ENCODE measurements at places on chromosomes 2 and 18.

- DNase-seq, result peak; percentile 37
These were observed 1.6 kb upstream of the ALKAL2 start for GRCh38 chr2:289362-290089.

GRCh38 chr18:23143016-23143814 lies 7.9 kb downstream of the CABLES1 start:
- no peak for DNase-seq

GRCh38 chr2:39512941-39513340 lies 75.9 kb upstream of the MAP4K3 start:
- peak; percentile 12 for DNase-seq

- no peak for DNase-seq
These were observed 205.5 kb downstream of the RPIA start for GRCh38 chr2:88896971-88897370.

- DNase-seq, result no peak
These were observed 373.9 kb upstream of the KCNJ3 start for GRCh38 chr2:154324601-154325000.

DNA sequence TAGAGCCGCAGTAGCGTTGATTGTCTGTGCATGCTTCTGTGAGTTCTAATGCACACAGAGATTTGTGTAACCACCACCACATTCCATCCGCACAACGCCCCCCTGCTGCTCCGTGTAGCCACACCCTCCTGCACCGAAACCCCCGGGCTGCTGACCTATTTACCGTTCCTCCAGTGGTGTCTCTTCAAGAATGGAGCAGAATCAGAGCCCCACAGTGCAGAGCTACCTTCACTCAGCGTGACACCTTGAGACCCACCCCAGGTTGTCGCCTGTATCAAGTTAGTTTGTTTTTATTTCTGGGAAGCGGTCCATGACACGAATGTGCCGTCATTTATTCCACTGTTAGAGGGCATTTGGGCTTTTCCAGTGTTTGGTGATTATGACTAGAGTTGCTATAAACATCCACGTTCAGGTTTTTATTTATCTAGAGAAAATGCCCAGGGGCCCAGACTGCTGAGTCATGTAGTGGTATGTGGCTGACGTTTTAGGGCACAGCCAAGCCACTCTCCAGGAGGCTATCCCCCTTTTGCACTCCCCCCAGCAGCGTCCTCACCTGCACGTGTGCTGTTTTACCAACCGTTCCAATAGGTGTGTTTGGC lies 266.8 kb downstream of the NDUFA10 start:
- no peak for DNase-seq

DNA sequence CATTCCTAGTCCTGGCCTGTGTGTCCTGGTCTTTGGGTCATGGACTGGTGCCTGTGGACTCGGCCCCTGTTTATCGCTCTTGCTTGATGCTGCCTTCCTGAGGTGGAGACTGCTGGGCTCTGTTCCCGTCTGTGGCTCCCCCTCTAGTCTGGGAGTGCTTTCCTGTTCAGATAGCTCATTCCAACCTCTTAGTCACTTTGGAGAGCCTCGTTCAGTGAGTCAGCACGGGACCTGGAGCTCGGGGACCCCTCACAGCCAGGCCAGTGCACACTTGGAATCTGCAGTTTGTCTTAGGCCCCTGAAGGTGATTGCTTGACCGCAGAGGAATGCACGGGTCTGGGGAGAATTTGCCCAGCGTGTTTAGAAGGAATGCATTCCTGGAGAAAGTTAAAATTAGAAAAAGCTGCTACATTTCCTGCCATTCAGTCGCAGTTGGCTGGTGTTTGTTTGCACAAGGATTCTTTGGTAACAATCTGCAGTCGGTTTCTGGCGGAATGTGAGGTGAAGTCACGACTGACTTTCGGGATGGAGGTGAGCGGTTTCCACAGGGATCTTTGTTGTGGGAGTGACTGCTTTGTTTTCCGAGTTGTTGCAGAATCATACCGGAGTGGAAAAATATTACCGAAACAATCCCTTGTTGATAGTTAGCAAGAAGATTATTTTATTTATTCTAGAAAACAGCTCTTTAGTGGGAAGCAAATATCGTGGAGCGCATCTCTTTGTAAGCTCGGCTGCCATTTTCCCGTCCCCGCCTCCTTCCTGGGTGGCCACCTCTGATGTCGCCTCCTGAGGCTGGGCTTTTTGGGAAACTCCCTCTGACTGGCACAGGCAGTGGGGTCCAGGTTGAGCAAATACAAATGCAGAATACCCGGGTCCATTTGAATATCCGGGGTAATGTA lies 29.6 kb downstream of the SH3BP4 start:
- no peak for DNase-seq

DNA sequence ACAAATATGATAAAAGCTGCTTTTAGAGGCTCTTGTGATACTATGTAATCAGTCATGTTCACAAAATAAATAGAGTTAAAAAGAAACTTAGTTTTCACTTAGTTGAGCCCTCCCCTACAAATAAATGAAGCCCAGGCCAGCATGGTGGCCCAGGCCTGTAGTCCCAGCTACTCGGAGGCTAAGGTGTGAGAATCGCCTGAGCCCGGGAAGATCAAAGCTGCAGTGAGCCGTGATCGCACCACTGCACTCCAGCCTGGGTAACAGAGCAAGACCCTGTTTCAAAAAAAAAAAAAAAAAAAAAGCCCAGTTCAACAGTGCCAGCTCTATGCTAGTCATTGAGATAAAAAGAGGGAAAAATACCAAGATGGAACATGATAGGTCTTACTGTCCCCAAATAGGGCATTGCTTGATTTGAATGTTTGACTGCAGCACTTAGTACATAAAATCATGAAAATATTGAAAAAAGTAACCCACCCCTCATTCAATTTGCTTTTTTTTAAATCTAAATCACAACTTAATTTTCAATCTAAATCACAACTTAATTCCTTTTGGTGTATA lies 1.5 kb downstream of the ASNSD1 start:
- DNase-seq, result no peak

- DNase-seq, result no peak
These were observed 450.7 kb upstream of the PIK3C3 start for GRCh38 chr18:41504316-41504715.

Data from K562 (cell line).